ENCODE measurements at places on chromosomes 11 and 22. TPM values are rescaled to one million over a fixed set of nuclear protein-coding genes. Genes with fewer than 3 reads are reported as not detected.
A peak's percentile ranks its signal among the peaks of the same experiment; 100 is the strongest.

OR8K5 gene
- not detected for total RNA-seq

SLC43A1 gene
- total RNA-seq = 3.3 TPM

C22orf31 gene
- not detected for total RNA-seq

PAX6 gene
- not detected for total RNA-seq

- no peak for DNase-seq
These were observed 230.6 kb upstream of the PDGFD start for GRCh38 chr11:104394508-104394907.

DNA sequence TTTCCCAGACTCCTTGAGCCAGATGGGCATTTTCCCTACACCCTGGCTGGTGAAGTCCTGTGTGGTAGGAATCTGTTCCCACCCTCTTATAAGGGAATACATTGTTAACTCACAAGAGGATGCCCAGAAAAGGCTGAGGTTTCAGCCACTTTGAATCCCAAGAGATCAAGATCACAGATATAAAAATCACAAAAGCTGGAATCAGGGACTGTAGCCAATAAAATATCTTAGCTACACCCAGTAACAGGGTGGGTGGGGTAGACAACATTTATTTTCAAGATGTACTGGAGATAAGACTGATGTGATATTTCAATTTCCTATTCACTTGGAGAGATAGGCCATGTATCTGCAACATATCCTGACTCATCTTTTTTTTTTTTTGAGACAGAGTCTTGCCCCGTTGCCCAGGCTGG is 50.3 kb downstream of the COPB1 start:
- no peak for DNase-seq

GRCh38 chr22:33796494-33796893 is 123.8 kb downstream of the LARGE1 start:
- DNase-seq = no peak

- no peak for DNase-seq
These were observed 98.6 kb downstream of the TTC28 start for GRCh38 chr22:28581016-28581415.

DNA sequence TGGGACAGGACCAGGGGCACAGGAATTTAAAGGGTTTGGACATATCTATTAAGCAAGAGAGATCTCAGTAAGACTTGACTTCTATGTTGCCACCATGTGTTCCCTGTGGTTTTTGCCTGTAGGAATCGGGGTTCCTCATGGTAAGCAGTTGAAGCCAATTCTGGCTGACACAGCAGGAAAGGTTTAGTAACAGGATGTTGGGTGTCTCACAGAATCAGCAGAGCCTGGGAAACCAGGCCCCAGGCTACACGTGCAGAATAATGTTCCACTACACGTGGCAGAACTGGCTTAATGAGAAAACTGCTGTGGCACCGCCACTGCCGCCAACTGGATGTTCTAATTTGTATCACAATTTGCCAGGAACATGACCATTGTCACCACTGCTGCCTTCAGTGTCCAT is 264.6 kb upstream of the PLET1 start:
- peak; percentile 40 for DNase-seq

- DNase-seq = no peak
These were observed 113.0 kb downstream of the CTTN start for GRCh38 chr11:70511345-70511744.

DNA sequence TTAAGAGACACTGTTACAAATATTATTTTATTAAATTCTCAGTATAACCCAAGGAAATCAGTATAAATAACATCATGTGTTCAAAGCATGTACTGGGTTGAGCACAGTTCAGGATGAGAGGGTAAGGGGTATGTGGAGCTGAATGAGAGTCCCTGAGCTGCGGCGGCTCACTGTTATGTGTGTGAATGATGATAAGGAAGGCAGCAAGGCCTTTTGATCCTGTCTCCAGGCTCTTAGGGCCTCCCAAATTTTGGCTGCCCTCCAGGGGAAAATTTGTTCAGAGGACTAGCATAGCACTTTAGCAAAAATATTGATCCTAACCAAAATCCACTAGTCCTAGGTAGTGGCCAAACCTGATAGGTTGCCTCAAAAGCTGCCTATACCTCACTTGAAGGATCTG is 86.1 kb upstream of the SPON1 start:
- DNase-seq = no peak

- DNase-seq = no peak
These were observed 61.6 kb downstream of the MPPED1 start for GRCh38 chr22:43473441-43473840.

- no peak for DNase-seq
These were observed 22.5 kb upstream of the WNT7B start for GRCh38 chr22:45999379-45999971.

DNA sequence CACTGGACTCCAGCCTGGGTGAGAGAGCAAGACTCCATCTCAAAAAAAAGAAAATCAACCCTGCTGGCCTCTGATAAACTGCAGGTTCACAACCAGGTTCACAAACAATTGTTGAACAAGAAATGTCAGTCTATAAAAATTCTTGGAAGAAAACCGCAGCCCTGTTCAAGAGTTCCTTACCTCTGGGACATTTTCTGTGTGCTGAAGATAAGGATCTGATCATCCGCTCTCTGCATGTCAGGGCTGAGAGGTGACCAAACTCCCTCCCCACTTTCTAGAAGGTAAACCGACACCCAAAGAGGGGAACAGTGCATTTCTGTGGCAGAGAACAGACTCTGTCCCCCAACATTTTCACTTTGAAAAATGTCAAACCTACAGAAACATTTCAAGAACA is 4.2 kb upstream of the UPK3A start:
- DNase-seq = no peak

DNA sequence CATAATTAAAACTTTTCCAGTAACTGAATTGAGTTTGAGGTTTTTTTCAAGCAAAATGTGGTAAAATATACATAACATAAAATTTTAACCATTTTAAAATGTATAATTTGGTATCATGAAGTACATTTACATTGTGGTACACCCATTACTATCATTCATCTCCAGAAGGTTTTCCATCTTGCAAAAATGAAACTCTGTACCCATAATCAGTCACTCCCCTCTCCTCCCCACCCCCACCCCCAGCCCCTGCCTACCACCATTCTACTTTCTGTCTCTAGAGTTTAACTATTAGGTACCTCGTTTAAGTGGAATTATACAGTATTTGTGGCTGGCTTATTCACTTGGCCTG is 63.7 kb downstream of the MICAL2 start:
- no peak for DNase-seq

DNA sequence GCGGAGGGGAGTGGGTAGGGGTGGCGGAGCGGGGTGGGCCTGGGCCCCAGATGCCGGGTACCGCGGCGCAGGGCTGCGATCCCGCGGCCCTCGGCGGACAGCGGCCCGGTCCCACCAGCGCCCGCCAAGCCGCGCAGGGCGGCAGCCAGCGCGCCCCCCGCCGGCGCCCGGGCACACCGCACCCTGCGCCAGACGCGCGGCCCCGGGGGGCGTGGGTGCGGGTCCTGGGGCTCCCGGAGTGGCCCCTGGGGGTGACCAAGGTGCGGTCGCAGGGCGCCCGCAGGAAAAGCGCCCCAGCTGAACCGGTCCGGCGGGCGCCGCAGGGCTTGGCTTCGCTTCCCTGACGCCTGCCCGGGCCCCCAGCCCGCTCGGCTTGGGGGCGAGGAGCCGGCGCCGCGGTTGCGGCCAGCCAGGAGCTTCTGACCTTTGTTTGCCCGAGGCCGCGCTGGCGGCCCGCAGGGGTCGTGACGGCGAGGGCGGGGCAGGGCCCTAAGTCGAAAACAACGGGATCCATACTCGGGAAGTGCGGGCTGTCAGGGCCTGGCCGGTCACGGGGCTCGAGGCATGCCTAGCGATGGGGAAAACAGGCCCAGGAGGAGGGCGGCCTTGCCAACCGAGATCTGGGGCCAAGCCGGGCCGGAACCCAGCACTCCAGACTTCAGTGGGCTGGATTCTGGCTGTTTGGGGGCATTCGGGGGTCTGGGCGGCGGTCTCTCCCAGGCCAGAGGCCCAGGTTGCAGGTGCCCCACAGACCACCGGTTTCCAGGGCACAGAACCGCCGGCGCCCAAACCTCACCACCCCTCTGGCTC is 581 bp upstream of the AP5B1 start:
- no peak for DNase-seq

- no peak for DNase-seq
These were observed 80.8 kb downstream of the ME3 start for GRCh38 chr11:86591631-86592030.

DNA sequence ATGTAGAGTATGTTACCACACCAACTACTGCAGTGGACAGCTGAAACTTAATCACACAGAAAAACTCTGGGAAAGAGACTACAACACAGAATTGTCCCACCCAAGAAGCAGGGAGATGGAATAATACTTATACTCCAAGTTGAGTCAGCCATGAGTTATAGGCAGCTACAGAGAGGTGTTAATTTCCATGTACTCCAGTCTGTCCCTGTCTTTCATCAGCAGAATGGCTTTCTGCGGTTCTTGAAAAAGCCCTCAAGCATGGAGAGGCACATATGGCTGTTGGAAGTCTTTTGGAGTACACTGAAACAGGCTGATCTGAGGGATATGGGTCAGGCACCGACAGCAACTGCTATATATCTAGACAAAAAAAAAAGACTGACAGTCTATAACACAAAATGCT is 219.5 kb downstream of the DLG2 start:
- no peak for DNase-seq

GRCh38 chr11:62547691-62548281 is 1.2 kb upstream of the AHNAK start:
- DNase-seq = no peak

DNA sequence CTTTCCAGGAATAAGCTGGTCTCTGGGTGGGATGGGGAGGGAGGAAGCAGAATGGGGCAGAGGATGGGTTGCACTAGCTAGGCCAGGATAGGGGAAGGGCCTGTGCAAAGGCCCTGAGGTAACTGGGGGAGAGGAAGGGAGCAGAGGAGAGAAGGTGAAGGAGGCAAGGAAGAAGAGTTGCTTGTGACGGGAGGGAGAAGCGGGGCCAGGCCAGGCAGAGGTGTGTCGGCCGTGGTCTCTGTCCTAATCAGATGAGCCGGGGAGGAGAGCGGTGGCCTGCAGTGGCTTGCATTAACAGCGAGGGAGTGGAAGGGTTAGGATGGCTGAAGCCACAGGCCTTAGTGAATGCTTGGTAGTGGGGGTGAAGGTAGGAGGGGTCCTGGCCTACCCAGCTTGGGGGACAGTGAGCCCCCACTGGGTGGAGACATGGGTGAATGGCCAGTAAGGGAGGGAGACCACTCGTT is 6.0 kb upstream of the DERL3 start:
- DNase-seq = no peak

- DNase-seq = no peak
These were observed 306.8 kb downstream of the CNTN5 start for GRCh38 chr11:99327527-99327926.
